ENCODE measurements at places on chromosomes 2 and 18.

DNA sequence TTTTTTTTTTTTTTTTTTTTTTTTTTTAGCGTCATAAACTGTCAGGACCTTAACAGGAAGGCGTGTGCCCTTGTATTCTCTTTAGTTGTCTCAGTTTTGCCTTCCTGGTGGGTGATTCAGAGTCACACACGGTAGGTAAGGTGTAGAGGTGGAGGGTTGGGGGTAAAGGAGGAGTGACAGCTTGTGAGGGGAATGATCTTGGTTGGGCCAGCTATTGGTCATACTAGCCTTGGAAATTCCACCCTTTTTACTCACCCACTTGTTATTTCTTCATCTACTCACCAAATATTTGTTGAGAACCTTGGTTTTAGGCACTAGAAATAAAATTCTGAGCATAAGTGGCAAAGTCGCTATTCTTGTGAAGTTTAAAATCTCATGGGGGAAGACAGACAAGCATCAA is 22.2 kb downstream of the SMIM21 start:
- DNase-seq, result no peak

GRCh38 chr2:239025096-239025801 is 177.4 kb downstream of the TWIST2 start:
- DNase-seq, result no peak

DNA sequence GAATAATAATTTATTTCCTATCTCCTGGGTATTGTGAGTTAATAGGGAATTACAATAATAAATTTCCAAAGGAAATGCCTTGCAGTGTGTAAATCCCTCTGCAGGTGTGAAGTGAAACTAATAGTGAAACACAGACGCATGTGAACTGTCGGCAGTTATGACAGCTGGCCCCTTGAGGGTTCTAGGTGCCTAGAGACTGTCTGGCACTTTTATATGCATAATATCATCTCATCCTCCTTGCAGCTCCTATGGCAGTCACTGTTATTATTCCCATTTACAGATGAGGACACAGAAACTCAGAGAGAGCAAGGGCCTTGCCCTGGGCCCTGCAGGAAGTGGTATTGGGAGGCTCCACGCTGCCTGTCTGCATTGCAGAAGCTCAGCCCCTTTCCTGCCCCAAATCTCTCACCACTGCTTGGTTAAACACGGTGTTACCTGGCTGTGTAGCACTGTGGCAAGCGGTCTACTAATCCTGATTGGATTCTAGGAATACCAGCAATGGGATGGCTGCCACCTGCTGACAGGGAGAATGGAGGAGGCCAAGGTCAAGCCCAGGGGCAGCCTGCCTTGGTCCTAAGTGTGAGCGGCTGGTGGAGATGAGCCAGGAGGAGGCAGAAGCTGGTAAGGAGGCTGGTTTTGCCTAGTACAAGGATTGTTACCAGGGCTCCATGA is 32.8 kb upstream of the ACKR3 start:
- peak; percentile 41 for DNase-seq

DNA sequence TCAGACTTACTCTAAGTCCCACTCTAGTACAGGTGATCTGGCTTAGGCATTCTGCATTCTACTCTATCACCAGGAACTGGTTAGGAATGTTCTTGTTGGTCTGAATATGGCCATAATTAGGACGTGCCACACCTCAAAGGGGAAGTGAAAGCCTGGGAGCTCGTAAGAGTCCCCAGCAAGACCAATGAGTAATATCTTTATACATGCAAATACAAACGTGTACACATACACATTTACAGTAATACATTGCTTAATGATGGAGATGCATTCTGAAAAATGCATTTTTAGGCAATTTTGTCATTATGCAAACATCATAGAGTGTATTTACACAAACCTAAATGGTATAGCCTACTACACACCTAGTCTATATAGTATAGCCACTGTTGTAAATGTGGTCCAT is 19.5 kb upstream of the ERCC3 start:
- no peak for DNase-seq

GRCh38 chr18:12883372-12883683 is 709 bp downstream of the PTPN2 start:
- no peak for DNase-seq

- no peak for DNase-seq
Observed at GRCh38 chr2:65311049-65311448, 83.4 kb downstream of the ACTR2 start.

DNA sequence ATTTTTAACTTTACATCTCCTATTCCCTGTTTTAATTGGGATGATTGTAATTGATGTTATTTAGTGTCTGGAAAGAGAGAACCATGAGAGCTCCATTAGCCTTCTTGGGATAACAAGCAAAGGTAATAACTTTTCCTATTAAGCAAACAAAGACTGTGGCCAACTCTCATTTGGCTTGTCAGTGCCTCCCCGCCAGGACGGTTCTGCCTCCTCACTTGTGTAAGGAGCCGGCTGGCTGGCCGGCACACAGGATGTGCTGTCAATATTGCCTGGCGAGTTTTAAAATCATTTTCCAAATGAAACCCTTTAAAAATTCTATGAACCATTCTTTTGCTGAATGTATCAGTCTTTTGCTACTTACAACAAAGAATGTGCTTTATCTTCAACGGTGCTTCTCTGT is 898.3 kb downstream of the CPS1 start:
- DNase-seq, result no peak

DNA sequence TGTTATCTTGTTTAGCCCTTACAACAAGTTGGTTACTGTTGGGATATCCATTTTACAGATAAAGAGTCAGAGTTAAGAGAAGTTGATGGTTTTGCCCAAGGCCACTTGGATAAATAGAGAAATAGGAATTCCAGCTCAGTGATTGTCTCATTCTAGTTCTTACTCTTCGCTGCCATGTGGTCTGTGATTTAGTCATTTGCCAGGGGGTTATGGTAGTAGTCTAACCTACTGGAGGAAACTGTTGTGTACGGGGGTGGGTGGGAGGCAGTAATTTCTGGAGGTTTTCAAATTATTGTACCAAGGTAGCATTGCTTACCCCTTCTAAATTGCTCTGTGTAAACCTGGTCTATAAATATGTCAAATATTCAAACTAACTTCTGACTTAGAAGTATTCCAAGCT is 110.4 kb downstream of the MAP2 start:
- no peak for DNase-seq

- no peak for DNase-seq
Observed at GRCh38 chr2:51263951-51264350, 232.0 kb upstream of the NRXN1 start.

GRCh38 chr18:67854340-67854739 is 337.8 kb upstream of the DSEL start:
- no peak for DNase-seq

- no peak for DNase-seq
Observed at GRCh38 chr2:118983133-118983532, 41.1 kb downstream of the MARCO start.

DNA sequence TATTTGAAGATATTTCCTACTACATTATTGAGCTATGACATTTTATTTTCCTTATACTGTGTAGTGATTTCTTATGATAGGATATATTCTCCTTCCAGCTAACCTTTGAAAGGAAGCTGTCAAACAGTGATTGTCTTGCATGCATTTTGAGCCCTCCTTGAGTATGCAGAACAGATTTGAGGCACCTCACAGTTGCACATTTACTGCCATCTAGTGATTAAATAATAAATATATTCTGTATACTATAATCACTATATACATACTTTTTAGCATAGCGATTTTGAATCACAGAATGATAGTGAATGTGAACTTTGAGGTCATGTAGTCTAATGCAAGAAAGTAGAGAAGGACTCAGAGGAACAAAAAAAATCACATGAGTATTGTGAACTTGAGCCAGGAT is 268.4 kb upstream of the CDH19 start:
- DNase-seq, result no peak

DNA sequence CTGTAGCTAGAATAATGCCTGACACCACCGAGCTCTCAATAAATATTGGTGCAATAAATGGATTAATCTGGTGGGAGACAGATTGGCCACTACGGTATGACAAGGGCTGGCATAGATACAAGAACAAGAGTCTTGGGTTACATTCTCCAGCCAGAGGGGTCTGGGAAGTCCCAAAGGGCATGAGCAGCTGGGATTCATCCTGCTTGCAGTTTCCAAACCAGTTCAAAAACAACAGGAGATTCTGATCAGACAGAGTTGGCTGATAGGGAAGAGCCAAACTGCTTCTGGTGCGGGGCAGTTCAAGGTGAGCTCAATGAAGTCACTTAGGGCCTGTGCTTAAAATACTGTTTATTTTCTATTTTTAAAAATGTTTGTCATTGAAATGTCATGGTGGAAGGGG is 266.9 kb downstream of the TNS1 start:
- no peak for DNase-seq

DNA sequence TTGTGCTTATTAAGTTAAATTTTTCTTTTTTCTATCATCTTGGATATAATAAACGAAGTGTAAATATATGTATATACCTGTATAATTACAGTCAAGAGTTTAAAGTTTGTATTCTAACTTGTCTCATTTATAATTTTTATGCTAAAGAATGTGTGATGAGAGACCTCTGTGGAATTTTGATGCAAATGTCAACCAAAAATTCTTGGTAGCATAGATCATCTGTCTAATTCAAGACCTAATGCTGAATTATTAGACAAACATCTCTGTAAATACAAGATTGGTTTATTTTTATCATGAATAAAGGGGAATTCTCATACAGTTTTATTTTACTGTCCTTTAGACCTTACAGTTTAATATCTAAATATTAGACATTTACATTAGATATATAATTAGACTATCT is 149.2 kb upstream of the VWC2L start:
- no peak for DNase-seq

- no peak for DNase-seq
Observed at GRCh38 chr18:24530630-24531111, 70.2 kb downstream of the HRH4 start.

- DNase-seq, result no peak
Observed at GRCh38 chr2:182265718-182266117, 161.1 kb downstream of the PDE1A start.

DNA sequence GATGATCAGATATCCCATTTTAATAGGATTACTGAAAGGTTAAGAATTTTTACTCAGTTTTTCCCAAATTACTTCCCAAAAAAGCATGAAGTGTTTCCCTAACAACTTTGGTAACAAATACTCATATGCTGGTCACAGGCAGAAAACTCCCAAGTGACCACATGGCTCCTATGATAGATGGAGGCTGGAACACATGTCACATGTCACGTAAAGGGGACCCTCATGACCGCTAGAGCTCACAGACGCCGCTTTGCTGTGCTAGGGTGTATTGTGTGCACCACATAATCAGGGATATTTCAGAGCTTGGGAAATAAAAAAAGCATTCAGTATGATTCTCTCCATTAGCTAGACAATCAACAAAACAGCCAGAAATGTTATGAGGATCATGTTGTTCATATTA is 228.2 kb downstream of the TMEM163 start:
- no peak for DNase-seq

DNA sequence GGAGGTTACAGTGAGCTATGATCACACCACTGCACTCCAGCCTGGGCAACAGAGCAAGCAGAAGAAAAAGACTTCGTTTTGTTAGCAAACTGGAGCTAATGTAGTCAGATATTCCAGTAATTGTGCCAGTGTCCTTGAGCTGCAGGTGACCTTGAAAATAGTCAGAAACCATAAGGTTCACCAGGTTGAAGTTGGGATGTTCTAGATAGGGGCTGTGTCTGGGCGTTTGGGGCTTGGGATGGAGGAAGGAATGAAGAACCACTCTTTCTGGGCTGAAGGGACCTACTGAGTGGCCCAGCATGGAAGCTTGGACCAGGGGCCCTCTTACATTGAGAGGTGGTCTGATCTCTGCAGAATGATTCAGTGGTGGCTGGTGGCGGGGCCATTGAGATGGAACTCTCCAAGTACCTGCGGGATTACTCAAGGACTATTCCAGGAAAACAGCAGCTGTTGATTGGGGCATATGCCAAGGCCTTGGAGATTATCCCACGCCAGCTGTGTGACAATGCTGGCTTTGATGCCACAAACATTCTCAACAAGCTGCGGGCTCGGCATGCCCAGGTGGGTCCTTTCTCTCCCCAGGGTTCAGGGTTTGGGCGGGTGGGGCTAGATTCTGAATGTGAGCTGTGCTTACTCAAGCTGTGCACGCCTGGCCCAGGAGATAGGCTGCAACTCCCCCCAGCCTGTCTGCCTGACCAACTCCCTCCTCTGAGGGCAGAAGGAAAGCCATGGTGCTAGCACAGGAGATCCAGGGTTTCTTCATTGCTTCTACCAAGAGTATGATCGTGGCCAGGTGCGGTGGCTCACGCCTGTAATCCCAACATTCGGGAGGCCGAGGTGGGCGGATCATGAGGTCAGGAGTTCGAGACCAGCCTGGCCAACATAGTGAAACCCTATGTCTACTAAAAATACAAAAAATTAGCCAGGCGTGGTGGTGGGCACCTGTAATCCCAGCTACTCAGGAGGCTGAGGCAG is 17.1 kb downstream of the CCT7 start:
- no peak for DNase-seq

GRCh38 chr2:240922245-240922981 is 16.3 kb downstream of the CROCC2 start:
- no peak for DNase-seq

- DNase-seq, result no peak
Observed at GRCh38 chr2:129302106-129302505, 677.4 kb upstream of the RAB6C start.

DNA sequence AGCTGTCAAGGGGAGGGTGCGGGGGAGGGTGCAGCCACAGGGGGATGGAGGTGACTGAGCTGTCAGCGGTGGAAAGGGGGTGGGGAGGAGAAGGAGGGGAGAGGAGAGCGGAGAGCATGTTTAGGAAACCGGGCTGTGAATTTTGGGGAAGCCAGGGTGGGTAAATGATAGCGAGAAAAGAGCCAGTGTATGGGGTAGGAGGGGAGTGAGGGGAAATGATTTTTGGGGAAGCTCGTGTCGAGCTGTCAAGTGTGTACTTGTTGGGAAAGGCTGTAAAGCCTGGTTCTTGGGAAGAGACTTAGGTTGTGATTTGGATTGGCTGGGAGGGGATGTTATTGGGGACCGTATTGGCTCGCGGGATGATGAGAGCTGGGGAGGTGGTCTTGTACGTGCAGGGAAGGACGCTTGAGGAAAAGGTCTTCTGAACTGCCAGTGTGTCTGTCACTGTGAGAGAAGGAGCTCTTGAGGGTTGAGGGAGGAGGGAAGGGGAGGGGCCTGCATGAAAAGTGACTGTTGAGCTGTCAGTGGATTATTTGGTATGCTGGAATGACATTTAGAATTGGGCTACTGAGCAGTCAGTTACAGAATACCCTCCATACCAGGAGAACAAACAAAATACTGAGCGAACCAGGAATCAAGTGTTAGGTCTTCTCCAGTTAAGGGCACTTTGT is 1.0 kb downstream of the UBR3 start:
- DNase-seq, result no peak

DNA sequence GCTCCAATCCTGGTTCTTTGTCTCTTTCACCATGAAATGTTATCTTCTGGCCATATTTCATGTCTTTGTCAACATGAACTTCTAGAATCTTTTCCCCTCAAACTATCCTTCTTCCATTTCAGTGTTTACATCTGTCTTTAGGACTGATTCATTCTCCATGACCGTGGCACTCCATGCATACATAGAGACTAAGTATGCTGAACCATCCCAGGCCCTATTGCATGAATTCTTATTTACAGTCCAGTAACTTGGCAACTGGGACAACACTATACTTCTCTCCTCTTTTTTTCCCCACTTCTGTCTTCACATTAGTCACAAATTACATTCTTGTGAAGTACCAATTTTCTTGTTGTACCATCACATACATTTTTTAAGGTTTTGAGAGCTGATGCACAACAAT is 109.8 kb upstream of the GALNT13 start:
- DNase-seq, result no peak

Measured in stimulated activated CD8-positive, alpha-beta memory T cell treated with anti-CD3 and anti-CD28 coated beads, Interleukin-4, amount 100 ng/mL, for 1 hour (primary cell).